Fibroblast of skin of abdomen (primary cell): ENCODE measurements at places on chromosomes 1 and 21.

DNA sequence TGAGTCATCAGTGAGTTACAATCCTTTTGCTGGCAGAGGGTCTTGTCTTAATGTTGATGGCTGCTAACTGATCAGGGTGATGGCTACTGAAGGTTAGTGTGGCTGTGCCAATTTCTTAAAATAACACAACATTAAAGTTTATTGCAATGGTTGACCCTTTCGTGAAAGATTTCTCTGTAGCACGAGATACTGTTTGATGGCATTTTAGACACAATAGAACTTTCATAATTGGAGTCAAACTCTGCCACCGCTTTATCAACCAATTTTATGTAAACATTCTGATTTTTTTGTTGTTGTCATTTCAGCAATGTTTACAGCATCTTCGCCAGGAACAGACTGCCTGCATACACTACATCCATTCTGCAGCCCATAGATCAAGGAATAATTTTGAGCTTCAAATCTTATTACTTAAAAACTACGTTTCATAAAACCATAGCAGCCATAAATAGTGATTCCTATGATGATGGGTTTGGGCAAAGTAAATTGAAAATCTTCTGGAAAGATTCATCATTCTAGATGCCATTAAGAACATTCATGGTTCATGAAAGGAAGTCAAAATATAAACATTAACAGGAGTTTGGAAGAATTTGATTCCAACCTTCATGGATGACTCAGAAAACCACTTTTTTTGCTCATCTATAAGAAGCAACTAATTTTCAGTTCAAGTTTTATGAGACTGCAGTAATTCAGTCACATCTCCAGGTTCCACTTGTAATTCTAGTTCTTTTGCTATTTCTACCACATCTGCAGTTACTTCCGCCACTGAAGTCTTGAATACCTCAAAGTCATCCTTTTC, 85.9 kb downstream of the TYW3 start:
- peak; percentile 65 for DNase-seq

- DNase-seq, result peak; percentile 42
Measured at GRCh38 chr1:181079382-181079781, 9.1 kb upstream of the IER5 start.

GRCh38 chr1:97562081-97562480, 358.8 kb downstream of the DPYD start:
- DNase-seq, result peak; percentile 81

DNA sequence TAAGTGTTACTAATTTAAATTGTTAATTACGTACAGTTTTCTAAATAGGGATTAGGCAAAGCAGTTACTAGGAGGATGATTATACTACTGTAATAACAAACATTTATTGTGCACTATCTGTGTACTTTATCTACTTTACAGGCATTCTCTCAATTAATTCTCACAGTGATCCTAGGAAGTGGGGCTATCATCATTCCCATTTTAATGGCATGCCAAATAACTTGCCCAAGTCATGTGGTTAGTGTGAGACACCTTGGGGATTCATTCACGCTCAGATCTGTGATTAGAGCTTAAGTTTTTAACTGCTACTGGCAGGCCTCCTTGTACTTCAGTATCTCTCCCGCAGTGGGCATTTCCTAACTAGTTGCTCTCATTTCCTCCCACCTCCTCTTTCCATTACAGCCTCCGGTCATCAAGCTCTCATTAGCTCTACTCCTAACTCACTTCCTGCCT, 11.5 kb downstream of the PHLDA3 start:
- DNase-seq, result no peak

GRCh38 chr1:245173446-245174211, 18.8 kb downstream of the KIF26B start:
- peak; percentile 50 for DNase-seq

- no peak for DNase-seq
Measured at GRCh38 chr1:196260270-196260669, 348.0 kb downstream of the KCNT2 start.
